D341Med (cell line): ENCODE measurements at places on chromosomes 3 and 15.

- DNase-seq, result no peak
These were observed 7.0 kb downstream of the SLCO3A1 start for GRCh38 chr15:91860498-91860897.

- no peak for DNase-seq
These were observed 59.4 kb downstream of the CMSS1 start for GRCh38 chr3:99877031-99877579.

DNA sequence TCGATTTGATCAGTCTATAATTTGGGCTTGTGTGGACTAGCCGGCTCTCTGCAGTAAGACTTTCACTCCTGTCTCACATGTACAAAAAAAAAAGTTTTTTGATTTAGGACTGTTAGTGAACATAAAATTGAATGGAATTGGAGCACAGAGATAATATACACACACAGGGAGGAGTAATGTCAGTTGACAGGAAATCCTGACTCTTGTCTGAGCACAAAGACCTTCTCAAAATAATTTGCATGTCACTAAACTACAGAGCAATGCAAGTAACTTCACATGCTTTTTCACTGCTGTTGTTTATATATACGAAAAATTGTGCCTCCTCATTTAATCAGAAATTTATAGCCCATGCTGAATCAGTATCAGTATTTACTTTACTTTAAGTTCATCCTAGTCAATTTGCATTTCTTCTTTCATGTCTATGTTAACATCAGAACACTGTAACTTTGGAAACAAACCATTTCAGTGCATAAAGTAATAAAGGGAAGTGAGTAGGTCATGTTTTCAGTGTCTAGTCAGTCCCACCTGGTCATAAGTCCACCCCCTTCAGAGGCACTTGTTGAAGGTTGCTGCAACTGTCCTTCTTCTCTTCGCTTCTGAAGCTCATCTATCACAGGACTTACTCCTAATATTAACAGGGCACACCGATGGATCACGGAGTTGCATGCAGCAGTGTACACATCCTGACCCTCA is 115.8 kb downstream of the FBXL22 start:
- DNase-seq, result no peak

- DNase-seq, result no peak
These were observed 5.7 kb downstream of the ATP13A3 start for GRCh38 chr3:194481103-194481502.

DNA sequence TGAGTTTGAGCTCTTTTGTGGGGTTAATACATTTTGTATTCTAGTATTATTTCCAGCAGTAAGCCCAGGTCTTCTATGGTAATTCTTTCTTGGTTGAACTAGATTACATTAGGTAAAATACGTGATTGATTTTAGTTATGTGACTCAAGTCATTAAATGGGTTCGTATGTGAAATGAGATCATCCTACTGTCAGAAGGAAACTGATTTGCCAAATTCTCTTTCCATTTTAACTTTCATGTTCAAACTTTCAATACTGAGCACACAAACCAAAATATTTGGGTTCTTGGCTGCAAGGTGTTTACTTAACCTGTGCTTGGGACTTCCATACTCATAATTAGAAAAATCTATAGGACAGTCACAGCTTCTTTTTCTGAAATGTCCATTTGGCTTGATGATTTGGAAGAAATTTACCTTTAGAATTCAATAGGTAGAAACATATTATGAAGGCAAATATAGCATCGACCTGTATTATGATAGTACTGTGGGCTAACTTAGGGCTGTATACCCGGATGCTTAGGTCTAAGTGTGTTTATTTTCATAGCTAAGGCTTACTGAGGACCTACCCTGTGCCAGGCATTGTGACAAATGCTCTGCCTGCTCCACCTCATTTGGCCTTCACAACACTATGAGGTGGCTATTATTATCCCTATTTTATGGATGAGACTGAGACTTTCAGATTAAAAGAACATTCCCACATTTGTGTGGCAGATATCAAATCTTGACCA is 631.8 kb upstream of the GRM7 start:
- DNase-seq, result no peak

DNA sequence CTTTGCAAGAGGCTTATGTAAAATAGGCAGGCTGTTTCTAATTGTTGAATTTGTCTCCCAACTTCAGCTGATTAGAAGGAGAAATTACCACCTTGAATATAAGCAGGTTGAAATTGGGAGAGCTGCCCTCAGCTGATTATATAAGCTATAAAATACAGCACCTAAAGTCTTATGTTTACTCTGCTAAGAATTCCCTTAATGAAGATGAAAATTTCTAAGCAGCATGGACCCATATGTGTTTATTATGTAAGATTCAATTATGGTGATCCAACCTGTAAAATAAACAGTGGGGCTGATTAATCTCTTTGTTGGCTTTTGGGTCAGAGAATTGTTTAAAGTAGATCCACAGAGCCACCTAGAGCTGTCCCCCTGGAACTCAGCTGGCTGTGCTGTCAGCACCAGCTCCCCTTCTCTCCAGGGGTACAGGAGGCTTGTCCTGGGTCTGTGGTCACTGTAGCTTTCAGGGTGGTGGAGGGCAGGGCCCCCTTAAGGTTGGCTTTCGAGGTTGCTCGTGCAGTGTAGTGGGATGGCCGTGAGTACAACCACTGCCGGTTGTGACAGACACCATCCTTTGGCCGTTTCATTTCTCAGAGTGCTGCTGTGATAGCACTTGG is 9.5 kb downstream of the SLCO3A1 start:
- no peak for DNase-seq

DNA sequence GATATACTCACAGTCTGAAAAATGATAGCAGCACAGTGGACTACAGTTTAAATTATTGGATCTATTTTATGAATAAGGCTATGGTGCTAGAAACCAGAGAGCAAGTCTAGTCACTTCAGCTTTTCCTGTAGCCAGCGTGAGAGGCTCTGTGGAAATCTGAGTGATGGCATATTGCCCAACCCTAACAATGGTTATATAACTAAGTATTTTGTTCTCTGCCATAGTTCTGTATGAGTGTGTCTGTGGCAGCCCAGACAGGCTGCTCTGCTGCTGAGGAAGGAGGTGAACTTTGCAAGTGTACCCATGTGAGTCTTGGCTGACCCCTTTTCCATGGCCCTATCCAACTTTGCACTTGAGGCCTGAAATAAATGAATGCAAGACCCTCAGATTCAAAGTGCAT is 105.7 kb downstream of the LRTM1 start:
- DNase-seq, result no peak

- DNase-seq, result no peak
These were observed 151.6 kb downstream of the SERPINI1 start for GRCh38 chr3:167887096-167887495.

GRCh38 chr3:166993015-166993630 is 387.0 kb downstream of the ZBBX start:
- no peak for DNase-seq

GRCh38 chr15:70852501-70853317 is 1.2 kb downstream of the LARP6 start:
- no peak for DNase-seq

DNA sequence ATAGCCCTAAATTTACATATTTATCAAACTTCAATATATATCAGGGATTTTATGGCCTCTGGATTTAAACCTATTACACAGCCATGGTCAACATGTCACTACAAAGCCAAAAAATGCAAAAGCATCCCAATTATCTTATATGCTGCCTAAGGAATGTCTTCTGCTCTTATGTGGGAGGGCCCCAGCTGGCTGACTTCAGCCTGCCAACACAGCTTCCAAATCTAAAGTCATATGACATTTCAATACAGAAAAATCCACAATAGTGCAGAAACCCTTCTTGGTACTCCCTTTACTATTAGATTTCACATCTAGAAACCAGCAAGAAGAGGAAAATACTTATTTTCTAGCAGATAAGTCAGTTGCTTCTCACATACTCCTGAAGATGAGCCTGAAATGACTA is 6.4 kb downstream of the PFN2 start:
- no peak for DNase-seq

DNA sequence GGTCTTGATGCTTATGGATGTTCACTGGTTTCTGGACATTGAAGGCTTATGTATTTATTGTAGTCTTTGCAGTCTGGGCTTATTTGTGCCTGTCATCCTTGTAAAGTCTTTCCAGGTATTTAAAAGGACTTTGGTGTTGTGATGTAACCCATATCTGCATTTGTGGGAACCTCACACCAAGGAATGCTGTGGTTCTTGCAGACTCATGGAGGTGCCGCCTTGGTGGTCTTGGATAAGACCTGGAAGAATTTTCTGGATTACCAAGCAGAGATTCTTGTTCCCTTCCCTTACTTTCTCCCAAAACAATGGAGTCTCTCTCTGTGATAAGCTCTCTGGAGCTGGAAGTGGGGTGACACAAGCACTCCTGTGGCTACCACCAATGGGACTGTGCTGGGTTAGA is 363.5 kb upstream of the NECTIN3 start:
- DNase-seq, result no peak

DNA sequence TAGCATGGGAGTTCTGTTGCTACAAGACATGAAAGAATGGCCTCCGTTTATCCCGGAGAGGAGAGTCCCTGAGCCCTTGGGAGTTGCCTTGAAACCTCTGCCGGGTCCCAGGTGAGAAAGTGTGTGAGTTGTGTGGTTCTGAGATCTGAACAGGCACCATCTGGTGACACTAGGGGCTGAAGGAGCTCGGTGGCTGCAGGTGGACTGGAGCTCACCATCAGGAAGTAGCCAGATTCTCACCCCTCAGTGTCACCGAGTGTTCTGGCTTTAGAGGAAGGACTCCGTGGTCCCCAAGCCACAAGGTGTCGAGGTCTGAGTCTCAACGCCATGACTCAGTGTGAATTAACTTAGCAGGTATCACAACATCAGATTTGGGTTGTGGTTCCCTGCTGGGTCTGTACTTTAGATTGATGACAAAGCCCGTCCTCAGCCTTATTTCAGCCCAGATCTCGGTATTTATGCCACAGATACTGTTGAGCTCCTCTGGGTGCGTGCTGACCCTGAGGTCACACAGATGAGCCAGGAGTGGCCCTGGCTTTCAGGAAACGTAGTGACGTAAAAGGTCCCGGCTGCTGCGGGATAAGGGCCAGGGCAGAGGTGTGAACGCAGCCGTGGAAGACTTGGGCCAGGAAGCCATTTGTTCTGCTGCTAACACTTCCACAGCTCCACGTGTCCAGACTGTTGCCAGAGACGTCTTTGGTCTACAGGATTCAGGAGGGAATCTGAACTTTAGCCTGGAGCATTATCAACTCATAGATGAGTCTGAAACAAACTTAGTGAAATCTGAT is 54.4 kb downstream of the PGPEP1L start:
- no peak for DNase-seq

- no peak for DNase-seq
These were observed 9.1 kb downstream of the CIDEC start for GRCh38 chr3:9870978-9871377.

DNA sequence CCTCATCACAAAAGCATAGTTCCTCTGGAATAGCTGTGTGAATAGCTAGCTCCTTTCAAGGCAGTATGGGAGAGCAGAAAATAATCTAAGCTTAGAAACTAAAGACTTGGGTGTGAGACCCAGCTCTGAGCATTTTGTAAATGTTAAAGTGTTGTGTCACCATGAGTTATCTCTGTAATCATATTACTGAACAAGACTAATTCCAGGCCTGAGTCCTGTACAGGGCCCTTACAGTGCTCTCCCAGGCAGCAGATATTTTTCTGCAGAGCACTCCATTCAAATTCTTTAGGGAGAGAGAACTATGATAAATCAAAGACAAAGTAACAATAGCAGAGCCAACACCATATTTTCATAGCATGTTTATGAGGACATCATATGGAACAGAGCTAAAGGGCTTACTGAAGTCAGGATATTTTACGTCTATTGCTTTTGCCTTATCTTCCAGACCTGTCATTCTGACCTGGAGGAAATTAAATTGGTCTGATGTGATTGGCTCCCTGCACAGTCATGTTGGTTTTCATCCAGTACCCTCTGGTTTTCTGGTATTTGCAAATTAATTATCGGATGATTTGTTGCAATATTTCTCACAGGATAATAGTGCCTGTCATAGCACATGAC is 172.6 kb upstream of the PPP2R3A start:
- no peak for DNase-seq

- DNase-seq, result no peak
These were observed 332.2 kb upstream of the GOLIM4 start for GRCh38 chr3:168427835-168428475.
